ENCODE measurements at places on chromosomes 1 and 21. TPM values are rescaled to one million over a fixed set of nuclear protein-coding genes. Genes with fewer than 3 reads are reported as not detected.

EDN2 gene
- 4.7 TPM for total RNA-seq

ASH1L gene
- 25.3 TPM for total RNA-seq

FLG gene
- 0.40 TPM for total RNA-seq

IFI16 gene
- total RNA-seq, result 100 TPM

CFAP141 gene
- not detected for total RNA-seq

DNA sequence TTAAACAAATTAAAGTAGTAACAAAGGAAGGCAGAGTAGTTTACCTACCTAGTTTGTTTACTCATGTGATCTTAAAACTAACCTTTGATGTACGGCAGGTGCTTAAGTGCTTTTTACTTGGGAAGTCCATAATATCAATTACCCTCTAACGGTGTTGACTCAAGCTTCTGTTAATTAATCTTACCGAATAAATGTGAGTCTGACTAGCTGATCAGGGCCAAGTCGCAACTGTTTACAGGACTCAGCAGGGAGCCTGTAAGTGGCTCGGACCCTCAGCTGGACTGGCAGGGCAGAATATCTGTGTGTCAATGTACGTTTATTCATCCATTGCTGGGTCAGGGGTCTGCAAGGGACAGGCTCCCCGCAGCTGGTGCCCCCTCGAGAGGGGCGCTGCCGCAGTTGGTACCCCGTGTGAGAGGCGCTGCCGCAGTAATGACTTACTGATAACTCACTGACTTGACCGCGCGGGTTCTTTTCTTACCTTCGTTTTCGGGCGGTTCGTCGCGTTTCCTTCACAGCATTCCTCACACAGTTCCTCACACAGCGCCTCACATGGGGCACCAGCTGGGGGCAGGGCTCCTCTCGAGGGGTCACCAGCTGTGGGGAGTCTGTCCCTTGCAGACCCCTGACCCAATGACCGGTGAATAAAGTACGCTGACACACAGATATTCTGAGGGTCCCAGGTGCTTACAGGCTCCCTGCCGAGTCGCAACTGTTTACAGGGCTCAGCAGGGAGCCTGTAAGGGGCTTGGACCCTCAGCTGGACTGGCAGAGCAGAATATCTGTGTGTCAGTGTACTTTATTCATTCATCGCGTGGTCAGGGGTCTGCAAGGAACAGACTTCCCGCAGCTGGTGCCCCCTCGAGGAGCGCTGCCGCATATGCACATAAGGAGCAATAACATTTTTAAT lies 3.0 kb downstream of the FMO1 start:
- peak; percentile 53 for ATAC-seq

DNA sequence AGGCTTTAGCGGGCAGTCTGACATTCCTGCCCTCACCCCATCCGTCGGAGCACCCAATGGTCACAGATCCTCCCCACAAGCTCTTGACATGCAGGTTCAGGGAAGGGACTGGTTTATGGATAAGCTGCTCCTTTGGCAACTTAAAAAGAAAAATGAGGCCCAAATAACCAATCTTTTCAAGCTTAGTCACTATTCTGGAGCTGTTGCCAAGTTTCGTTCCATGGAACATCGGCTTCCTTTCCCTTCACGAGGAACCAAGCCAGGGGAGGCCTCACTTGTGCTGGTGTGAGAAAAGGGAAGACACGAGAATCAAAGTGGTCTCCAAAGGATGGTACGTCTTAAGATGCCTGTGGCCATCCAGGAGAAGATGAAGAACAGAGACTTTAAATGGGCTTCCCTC lies 46.1 kb upstream of the LPAR3 start:
- no peak for ATAC-seq

GRCh38 chr1:19648689-19649088 lies 4.6 kb downstream of the NBL1 start:
- ATAC-seq, result peak; percentile 14

DNA sequence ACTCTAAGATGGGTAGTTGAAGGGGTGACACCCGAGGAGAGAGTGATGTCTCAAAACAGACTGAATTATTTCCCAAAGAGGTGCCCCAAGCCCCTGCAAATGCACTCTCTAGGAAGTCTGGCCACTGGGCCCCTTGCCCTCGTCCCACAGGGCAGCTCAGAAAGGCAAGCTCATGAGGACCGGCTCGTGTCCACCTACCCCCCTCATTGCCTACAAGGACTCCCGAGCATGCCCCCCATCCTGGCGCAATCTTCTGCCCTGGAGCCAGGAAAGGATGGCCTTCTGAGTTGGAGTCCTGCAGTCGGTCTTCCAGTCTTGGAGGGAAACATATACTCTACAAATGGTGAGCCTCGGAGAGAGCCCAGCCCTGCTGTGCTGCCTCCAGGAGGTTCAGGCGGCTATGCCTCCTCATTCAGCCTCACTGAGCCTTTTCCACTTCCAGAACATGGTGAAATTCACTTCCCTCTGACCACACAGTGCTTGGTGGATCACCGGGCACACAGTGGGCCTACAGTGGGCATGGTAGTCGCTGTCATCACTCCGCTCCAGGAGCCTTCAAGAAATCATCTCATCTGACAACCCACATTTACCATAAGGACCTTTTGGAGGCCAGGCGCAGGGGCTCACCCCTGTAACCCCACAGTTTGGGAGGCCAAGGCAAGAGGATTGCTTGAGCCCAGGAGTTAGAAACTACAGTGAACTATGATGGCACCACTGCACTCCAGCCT lies 5.8 kb upstream of the WNT3A start:
- ATAC-seq, result no peak

GRCh38 chr21:45248301-45248892 lies 39.3 kb downstream of the POFUT2 start:
- no peak for ATAC-seq

GRCh38 chr21:45253633-45254459 lies 33.8 kb downstream of the POFUT2 start:
- ATAC-seq, result no peak

DNA sequence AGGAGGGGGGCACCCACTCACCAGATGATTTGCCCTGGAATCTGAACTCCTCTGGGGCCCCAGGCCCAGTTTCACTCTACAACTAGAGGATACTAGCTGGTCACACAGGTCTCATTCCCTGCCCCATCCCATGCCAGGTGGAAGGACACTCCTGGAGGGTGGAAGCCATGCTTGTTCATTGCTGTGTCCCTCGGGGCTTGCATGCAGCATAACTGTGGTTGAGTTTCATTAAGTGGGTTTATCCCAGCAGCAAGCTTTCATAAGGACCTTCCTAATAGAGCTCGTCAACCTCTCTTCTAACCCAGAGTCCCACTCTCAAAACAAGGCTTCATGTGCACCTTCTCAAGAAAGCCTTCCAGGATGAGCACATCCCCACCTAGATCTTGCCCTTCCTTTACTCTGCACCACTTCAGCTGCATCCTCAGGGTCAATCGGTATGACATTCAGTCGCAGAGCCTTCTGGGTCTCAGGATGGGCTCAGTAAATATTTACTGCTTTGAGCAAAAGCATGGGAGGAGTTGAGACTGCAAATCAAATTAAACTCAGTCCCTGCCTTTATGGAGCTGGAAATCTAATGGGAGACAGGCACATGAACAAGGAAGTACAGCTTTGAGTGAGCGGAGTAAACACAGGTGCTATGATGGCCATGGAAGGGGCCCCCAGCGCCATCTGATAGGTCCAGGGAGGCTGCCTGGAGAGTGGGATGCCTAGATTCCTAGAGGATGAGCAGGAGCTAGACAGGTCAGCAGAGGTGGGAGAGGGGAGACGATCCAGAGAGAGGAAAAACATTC lies 32.3 kb downstream of the LAMB3 start:
- ATAC-seq, result peak; percentile 2

GRCh38 chr1:51515982-51516648 lies 3.0 kb downstream of the EPS15 start:
- ATAC-seq, result no peak

DNA sequence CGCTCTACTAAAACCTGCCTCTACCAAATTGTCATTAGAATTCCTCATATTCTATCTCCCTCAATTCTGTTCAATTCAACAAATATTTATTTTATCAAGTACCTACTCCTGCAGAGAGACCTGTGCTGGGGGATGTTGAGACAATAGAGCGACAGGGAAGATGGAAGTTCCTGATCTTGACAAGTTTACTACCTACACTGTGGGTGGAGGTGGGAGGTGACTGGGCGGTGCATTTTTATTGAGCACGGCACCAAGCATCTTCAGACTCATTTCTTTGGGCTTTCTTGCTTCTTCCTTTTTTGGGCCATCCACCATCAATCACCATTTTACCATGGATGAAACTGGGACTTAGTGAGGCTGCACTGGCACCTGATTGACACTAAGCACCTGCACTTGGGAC lies 61.3 kb downstream of the KIRREL1 start:
- ATAC-seq, result no peak

Data from esophagus mucosa (tissue), 1 donor.